ENCODE measurements at places on chromosomes 3 and 15. TPM values are rescaled to one million over a fixed set of nuclear protein-coding genes. Genes with fewer than 3 reads are reported as not detected.

- DNase-seq, result no peak
Observed at GRCh38 chr15:98906712-98907083, 100.9 kb downstream of the PGPEP1L start.

GRCh38 chr3:60333710-60334109 lies 917.5 kb downstream of the FHIT start:
- no peak for DNase-seq

DNA sequence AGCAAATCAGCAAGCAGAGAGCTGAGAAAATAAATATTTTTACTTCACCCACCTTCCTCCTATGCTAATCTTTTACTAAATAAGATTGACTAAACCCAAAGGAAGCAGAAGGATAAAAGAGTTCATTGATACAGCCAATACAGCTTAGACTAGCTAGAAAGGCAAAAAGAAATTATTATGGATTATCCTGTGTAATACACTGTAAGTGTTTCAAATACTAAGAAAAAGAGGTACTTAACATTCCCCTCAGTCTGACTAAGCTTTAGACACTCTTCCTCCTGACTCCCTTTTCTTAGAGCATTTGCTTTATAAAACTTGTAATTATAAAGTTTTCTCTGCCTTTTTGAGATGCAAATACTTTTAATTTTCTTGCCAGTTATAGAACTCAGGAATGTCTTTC lies 848.9 kb upstream of the CADM2 start:
- no peak for DNase-seq

DNA sequence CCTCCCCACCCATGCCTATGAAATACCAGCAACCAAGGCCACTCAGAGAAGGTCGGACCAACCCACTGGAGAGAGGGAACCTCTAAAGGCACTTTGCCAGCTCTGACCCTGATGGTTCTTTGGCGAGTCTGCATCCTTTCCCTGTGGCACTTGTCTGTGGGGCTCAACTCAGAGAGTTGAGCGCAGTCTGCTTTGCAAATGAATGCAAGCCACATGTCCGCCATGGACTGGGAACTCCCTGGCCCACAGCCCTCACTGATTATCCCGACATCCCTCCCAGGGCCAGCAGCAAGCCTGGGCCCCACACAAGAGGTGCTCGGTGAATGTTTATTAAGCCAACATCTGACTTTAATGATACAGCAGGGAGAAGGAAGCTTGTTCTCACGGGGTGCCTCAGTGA lies 55.5 kb upstream of the HES1 start:
- no peak for DNase-seq

DNA sequence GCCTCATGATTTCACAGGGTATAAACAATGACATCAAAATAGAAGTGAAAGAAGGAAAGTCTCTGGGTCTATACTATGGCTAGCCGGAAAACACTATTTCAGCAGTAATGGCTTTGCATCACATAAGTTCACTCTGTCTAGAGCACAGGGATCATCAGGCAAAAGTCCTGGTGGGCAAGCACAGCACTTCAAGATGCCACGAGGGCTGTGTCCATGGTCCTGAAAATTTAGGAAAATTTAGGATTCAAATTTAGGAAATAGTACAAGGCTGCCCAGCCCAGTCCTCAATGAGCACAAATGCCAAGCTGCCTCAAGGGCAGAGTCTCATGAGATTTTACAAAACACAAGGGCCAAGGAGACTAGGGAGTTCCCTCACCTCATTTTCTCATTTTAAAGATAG lies 54.1 kb downstream of the RORA start:
- no peak for DNase-seq

MUC13 gene
- total RNA-seq, result not detected

MCF2L2 gene
- total RNA-seq, result 1.7 TPM

GP9 gene
- not detected for total RNA-seq

SEC62 gene
- 112 TPM for total RNA-seq

DNA sequence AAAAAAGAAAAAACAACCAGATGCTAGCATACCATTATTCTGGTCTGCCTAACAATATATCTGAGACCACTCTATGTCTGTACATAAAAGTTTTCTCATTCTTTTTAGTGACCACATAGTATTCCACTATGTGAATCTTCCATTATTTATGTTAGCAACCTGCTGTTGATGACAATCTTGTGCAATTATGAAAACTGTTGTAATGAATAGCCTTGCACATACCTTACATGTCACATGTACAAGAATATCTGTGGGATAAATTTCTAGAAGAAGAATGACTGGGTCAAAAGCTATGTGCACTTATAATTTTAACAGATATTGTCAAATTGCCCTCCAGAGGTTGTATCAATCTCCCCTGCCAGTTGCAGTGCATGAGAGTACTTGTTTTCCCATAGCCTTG lies 62.5 kb downstream of the ARHGAP31 start:
- no peak for DNase-seq

- DNase-seq, result no peak
Observed at GRCh38 chr15:94387849-94388441, 156.6 kb downstream of the MCTP2 start.

SLC2A2 gene
- not detected for total RNA-seq

GOLGA6L7 gene
- not detected for total RNA-seq

DNA sequence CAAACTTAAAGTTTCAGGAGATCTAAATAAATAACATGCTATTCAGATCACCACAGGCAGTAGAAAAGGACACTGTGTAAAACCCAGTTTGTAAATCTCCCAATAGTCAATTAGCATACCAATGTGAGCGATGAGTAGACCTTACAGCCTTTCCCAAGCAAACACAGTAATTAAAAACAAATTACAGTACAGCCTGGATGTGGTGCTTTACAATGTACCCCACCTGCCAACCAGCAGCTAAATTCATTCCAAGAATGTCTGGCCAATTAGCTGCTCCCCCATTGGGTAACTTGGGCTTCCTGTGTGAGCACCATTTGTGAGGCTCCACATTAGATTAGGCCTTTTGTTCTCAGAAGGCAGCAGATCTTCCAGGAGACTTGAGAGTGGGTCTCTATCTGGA lies 635.0 kb downstream of the TBL1XR1 start:
- DNase-seq, result no peak

DNA sequence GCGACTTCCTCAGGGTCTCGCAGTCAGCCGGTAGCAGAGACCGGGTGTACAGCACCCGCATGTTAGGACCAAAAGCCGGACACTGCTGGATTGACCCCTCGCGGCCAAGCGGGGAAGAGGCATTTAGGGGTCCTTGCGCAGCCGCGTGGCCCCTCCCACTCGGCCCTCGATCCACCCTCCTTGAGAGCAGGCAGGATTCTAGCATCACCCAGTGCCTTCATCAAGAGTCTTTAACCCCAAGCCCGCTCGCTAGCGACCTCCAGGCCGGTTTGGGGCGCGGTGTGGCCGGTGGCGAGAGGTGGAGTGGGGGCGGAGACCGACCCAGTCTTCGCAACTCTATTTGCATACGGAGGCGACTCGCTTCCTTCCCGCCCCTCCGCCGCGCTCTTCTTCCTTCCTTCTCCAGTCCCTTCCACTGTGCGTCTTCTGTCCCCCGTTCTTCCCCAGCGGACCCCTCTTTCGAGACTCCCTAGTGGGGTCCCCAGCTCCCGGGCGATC lies at the start of gene ST6GAL1:
TSS of gene ST6GAL1 (plus strand) at position 384 of the 498 bp plus-strand sequence. CDS start 112,178 bp downstream, outside the sequence.
- no peak for DNase-seq

DNA sequence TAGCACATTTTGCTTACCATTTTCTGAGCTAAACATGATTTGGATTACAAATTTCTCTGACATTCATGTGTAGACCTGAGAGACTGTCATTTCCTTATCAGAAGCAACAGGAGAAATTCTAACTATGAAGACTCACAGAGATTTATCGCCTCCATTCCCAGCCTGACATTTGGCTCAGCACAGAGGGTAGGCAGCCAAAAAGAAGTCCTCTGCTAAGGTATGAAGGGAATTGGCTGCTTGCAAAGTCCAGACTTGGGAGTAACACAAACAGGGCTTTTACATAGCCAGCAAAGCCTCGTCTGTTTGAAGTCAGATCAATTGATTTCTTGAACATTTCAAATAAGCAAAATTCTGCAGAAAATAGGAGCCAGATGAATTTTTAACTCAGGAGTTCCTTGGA lies 57.0 kb upstream of the CMSS1 start:
- no peak for DNase-seq

- no peak for DNase-seq
Observed at GRCh38 chr3:58411036-58411435, 22.6 kb downstream of the PDHB start.

ZPLD1 gene
- not detected for total RNA-seq

DNA sequence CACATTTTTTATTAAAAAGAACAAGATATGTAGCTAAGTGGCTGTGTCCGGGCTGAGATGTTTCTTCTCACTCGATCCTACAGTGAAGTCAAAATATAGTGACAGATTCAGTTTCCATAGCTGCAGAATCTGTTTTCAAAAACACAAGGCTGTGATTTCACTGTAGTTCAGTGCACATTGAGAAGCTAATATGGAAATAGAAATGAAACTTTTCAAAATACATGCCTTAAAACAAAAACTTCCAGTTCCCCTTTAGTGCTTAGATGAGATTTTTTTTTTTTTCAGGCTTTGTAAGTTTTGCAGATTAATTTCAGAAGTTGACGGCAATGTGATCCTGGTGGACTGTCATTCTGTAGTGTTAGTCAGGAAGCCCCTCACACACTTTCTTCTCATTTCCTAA lies 23.8 kb upstream of the TRAK1 start:
- DNase-seq, result no peak
